CD4-positive, alpha-beta T cell treated with Interleukin-12 subunit alpha and Interleukin-12 subunit beta, for 1 hour (primary cell): ENCODE measurements at places on chromosomes 12 and 14.

- DNase-seq = no peak
These were observed 15.9 kb downstream of the PHETA1 start for GRCh38 chr12:111353026-111353425.

DNA sequence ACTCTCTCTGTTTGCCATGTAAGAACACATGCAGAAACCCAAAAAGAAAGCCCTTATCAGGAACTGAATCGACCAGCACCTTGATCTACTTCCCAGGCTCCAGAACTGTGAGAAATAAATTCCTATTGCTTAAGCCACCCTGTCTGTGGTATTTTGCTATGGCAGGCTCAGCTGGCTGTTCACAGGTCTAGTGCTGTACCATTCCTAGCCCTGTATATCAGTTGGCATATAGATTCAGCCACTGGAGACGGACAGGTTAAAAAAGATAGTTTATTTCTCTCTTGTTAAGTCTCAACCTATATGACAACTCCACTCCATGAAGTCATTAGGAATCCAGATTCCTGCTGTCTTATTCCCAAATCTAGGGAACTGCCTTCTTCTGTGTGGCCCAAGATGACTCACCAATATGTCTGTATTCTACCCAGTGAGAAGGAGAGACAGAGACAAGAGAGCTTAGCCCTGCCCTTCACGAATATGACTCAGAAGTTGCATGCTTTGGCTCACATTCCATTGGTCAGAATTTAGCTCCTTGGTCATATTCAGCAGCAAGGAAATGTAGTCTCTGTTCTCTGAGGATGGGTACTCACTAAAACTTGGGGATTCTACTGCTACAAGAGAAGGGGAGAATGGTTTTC lies 57.0 kb downstream of the PLEKHG7 start:
- DNase-seq = no peak

DNA sequence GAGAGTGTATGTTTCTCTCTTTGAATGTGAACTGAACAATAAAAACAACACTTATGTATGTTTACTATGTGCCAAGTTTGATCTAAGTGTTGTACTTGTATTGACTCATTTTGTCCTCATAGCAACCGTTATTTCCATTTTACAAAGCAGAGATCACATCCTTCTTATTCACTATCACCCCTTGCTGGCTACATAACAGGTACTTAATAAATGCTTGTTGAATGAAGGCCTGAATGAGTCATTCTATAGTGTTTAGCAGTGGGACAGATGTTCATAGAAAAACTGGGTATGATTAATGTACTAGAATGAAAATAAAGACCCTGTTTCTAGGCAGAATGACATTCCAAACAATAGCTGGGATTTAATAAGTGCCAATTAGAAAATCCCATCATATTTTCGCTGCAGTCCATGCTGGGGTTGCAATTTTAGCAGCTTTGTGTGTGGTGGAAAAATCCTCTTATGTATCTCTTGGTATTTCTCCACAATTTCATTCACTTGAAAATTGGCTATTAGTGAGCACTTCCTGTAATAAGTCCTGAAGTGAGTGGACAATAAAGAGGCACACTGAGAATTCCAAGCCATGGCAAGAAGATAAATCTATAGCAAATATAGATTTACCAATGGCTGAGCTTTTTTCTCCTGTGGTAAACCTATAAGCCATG lies 86.0 kb downstream of the FAR2 start:
- DNase-seq = no peak

DNA sequence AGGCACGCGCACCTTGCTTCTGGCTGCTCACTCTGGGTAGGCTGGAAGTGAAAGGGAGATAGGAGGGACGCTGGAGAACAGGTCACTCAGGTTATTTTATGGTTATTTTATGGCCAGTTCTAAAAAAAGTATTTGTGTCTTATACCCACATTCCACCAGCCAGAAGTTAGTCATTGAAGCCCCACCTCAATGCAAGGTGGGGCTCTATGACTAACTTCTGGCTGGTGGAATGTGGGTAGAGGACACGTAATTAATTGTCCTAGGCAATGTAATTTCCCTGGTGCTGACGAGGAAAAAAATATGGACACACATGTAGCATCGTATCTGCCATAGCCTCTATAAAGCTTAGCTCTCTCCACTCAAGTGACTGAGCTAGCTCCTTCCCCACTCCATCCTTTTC lies 104.9 kb downstream of the PDZRN4 start:
- DNase-seq = no peak

GRCh38 chr12:92255741-92256140 lies 110.1 kb upstream of the BTG1 start:
- no peak for DNase-seq

- no peak for DNase-seq
These were observed 156.4 kb downstream of the ATP23 start for GRCh38 chr12:58097741-58098140.

- DNase-seq = no peak
These were observed 162.4 kb downstream of the CAND1 start for GRCh38 chr12:67431411-67432020.

DNA sequence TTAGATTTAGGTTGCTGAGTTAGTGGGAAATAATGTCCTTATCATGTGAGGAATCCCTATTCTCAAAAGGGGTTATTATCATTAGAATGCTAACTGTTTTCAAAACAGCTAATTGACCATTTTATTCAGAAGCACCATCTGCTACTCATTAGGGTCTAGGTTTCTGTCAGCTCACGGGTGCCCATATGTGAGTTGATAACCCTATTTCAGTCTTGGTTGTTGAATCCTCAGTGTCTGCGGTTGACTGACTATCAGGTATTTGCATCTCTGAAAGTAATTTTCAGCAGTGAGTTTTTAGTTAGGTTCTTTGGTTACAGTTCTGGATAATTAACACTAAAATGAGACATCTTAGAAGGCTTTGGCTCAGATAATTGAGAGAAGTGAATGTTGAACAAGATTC lies 1404.0 kb downstream of the AACS start:
- DNase-seq = no peak

DNA sequence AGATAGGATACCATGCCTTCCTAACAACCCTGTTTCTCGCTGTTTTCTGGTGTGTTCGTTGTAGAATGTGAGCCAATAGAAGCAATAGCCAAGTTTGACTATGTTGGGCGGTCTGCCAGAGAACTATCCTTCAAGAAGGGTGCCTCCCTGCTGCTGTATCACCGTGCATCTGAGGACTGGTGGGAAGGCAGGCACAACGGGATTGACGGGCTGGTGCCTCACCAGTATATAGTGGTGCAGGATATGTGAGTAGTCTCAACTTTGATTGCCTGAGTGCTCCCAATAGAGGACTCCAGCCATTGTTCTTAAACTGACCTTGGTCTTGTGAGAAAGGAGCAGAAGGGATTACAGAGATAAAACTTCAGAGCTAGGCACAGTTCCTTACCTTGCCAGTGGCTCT lies 96.2 kb downstream of the KICS2 start:
- no peak for DNase-seq

DNA sequence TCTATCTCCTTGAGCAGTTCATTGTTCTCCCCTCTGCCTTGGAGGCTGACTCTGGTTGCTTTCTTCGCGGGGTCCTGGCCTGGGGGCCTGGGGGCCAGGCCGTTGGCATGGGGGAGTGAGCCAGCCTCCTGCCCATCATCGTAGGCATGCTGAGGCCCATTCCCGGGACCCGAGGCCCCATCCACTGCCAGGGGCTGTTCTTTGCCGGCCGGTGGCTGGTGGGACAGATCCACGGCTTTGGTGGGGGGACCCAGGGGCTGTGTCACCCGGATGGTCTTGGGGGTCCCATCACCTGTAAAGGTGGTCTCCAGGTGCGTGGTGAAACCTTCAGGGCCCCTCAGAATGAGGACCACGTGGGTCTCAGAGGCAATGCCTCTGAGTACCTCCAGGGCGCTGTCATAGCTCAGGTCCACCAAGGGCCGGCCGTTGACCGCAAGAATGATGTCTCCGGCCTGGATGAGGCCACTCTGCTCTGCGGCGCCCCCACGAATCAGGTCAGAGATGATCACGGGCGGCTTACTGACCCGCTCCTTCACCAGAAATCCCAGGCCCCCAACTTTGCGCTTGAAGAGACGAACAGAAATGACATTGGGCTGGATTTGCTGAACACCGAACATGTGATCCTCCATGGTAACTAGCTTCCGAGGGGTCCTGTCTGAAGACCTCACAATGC lies 30.8 kb downstream of the NOS1 start:
- DNase-seq = no peak

DNA sequence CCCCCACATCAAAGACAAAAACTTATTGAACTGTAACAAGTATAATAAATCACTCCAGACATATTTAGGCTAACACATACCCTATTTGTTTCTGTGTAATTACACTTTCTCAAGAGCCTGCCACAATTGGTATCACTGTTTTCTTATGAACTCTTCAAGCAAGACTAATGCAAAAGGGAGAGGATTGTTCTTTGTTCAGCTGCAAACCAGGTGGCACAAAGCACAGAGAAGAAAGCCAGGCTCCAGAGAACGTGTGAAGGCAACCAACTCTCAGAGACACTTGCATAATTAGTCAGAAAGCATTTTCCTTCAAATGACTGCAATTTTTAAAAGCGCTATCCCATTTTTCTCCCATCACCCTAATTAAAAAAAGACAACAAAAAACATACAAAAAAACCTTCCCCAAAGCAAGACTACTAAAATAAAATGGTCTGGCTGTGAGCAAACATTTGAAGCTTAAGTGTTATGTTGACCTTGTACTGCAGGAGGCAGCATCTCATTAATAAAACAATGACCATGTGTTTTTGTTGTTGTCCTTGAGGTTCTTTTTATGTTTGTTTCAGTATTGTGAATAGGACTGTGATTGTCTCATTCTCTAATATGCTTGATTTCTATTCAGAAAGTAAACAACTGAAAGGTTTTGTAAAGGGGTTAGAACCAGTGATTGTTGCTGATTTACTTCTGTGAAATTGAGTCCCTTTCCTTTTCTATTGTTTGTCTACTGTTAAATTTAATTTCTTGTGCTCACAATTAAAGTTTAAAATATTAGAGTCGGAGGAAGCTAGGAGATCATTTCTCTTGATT lies 452.7 kb upstream of the PDE3A start:
- DNase-seq = no peak
